AG10803 (cell line): ENCODE measurements at places on chromosomes 3 and 15.

DNA sequence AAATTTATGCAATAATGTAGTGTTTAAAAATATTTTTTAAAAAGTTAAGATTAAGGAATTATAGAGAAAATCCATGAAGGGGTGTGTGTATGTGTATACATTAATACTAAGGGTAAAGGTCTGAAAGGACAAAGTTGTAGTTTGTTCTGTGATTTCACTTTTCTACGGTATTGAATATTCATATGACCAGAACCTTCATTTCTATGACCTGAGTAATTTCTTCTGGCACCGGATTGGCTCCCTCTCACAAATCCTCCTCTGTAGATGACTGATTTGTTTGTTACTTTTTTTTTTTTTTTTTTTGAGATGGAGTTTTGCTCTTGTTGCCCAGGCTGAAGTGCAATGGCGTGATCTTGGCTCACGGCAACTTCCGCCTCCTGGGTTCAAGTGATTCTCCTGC lies 20.9 kb downstream of the GMPS start:
- no peak for DNase-seq

DNA sequence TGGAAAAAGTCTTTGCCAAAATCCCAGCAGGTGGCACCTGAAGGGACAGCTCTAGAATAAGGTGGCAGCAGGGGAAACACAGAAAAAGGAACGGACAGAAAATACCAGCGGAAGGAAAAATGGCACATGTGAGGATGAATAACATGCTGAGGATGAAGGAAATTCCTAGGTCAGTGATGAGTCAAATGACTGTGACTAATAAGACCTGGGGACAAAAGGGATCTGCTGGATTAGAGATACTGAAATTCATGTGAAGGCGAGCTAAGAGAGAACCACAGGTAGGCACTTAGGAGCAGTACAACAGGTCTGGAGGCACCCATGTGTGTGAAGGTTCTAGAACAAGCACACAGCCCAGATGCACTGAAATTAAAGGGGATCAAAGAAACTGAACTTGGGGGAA lies 482.5 kb downstream of the FOXP1 start:
- peak; percentile 73 for DNase-seq

GRCh38 chr3:53803816-53804695 lies 42.2 kb downstream of the CHDH start:
- no peak for DNase-seq

GRCh38 chr3:155494332-155494731 lies 200.8 kb upstream of the STRIT1 start:
- DNase-seq: no peak

GRCh38 chr3:149717391-149718056 lies 34.8 kb downstream of the COMMD2 start:
- DNase-seq: peak; percentile 81

- no peak for DNase-seq
Measured at GRCh38 chr3:52609316-52609815, 73.0 kb downstream of the UQCC5 start.

DNA sequence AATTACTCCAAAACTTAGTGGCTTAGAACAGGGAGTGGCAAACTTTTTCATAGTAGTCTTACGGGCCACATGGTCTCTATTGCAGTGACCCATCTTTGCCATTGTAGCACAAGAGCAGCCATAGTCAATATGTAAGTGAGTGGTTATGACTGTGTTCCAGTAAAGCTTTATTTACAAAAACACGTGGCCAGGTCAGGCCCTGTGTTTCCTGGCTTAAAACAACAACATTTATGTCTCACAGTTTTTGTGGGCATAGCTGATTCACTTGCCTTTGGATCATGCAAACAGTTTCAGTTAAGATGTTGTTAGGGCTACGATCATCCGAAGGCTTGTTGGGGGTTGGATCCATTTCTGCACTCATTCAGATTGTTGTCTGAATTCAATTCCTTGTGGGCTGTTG lies 103.8 kb downstream of the CHCHD6 start:
- no peak for DNase-seq

GRCh38 chr3:194109192-194109863 lies 26.6 kb upstream of the HES1 start:
- no peak for DNase-seq

- no peak for DNase-seq
Measured at GRCh38 chr15:93239993-93240392, 151.0 kb upstream of the RGMA start.

DNA sequence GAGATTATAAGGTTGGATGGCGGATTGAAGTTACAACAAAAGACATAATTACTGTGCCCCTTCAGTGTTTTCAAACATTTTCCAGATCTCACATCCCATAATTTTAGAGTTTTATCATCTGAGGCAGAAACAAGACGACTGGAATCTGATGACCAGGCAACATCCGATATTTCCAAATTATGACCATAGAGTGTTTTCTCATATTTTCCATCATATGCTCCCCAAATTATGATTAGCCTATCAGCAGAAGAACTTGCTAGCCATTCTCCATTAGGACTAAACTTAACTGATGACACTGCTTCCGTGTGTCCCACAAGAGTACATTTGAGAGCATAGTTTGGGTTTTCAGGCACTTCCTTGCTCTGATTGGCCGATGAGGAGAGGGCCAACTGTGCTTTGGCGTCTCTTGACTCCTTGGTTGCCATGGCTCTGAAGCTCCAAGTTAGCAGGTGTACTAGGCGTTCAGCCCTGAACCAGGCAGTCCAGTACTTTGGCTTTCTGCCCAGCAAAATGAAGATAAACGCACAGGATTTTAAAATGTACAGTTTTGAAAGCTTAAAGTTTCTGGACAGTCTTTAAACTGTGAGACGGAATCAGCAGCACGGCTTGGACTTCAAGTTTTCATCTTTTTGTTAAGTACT lies 638 bp downstream of the WDR5B start:
- DNase-seq: peak; percentile 34

- peak; percentile 46 for DNase-seq
Measured at GRCh38 chr3:23751212-23751723, 54.5 kb upstream of the UBE2E1 start.

GRCh38 chr3:60055765-60056164 lies 1005.9 kb upstream of the CFAP20DC start:
- DNase-seq: no peak

- DNase-seq: no peak
Measured at GRCh38 chr3:41204369-41204768, 5.1 kb downstream of the CTNNB1 start.

- DNase-seq: no peak
Measured at GRCh38 chr3:185981621-185982020, 43.8 kb upstream of the TRA2B start.

DNA sequence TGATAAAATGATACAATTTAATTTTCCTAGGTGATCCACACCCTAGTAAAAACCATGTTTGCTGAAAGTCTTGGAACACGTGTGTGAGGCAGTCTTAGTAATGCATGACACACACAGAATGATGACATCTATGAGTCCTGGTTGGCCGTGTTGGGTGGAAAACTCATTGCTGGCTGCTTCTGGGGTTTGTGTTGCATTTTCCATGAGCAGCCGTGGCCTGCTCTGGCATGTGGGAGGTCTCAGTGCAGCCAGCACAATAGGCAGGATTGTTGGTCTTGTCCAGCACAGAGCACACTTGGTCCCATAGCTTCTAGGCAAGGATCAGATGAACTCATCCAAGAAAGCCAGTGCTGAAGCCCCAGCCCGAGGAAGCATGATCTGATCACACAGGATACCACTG lies 172.8 kb upstream of the UBE3A start:
- DNase-seq: peak; percentile 27

GRCh38 chr3:127458696-127459604 lies 131.6 kb downstream of the TPRA1 start:
- DNase-seq: no peak

DNA sequence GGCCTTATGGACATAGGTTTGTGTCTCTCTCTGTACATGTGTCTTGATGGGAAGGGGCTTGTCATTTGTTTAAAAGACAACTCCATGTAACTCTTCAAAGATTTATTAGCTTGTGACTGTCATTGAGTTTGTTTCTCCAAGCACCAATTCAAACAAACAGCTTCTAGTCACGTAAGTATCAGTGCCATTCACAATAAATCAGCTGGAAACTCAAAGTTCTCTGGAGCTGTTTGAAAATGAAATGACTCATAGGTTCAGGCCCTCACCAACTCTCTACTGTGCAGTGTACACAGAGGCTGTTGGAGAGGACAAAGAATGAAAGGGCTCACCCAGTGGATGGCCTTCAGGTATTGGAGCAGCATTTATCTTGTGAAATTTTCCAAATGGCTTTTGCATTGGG lies 476.3 kb downstream of the AGBL1 start:
- DNase-seq: no peak

GRCh38 chr3:22587446-22587845 lies 615.7 kb upstream of the UBE2E2 start:
- no peak for DNase-seq

GRCh38 chr15:78197632-78198031 lies 36.7 kb downstream of the ACSBG1 start:
- no peak for DNase-seq

- no peak for DNase-seq
Measured at GRCh38 chr3:13594991-13595421, 46.1 kb downstream of the FBLN2 start.

DNA sequence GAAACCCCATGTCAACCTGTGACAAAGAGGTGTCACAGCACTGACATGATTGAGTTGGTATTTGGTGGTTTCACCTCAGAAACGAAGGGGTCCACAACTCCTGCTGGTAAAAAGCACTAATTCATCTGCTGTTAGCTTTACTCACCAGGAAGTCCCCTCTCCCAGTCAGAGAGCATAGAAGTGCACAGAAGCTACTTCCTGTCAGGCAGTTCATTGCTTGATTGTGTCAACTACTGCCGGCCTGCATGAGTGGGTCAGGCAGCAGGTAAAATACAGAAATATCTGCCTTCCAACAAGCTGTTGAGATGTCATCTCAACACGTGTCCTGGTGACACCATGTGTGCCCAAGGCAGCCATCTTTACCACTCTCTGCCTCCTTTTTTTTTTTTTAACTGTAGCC lies 596.6 kb upstream of the NR2F2 start:
- DNase-seq: no peak

- DNase-seq: no peak
Measured at GRCh38 chr3:187759601-187760000, 14.3 kb upstream of the BCL6 start.

DNA sequence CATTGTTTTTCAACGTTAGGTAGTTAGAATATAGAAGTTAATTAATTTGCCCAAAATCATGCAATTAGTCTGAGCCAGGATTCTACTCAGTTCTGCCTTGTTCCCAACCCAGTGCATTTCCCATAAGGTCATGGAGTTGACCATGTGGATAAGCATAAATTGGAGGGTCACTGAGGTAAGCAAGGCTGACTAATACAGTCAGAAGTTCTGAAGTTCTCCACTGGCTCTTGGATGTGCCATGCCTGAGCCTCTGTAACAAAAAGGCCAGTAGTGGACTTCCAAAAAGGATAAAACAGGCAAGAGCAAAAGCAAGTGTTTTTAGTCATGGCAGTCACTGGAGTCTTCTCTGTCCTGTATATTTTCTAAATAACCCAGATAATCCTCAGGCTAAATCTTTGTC lies 124.4 kb upstream of the PHLDB2 start:
- no peak for DNase-seq

GRCh38 chr3:175619369-175619768 lies 760.2 kb downstream of the NAALADL2 start:
- no peak for DNase-seq

DNA sequence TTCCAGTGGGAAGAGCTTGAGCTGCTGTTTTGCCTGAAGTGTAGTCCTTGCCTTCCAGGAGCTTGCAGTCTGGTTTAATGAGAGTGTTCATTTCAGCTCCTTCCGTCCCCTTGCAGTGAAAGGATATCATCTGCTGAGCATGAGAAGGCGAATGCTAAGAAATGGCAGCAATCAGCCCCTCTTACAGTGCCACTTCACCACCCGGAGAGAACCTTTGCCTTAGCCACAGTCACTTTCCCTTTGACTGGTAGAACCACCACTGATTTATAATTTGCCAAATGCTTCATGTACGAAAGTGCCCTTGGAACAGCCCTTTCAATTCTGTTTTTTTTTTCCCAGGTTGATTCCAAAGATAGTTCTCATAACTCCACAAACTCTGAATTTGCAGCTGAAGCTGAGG lies 11.5 kb downstream of the TATDN2 start:
- no peak for DNase-seq

- DNase-seq: no peak
Measured at GRCh38 chr15:79046691-79047404, 43.7 kb downstream of the RASGRF1 start.

DNA sequence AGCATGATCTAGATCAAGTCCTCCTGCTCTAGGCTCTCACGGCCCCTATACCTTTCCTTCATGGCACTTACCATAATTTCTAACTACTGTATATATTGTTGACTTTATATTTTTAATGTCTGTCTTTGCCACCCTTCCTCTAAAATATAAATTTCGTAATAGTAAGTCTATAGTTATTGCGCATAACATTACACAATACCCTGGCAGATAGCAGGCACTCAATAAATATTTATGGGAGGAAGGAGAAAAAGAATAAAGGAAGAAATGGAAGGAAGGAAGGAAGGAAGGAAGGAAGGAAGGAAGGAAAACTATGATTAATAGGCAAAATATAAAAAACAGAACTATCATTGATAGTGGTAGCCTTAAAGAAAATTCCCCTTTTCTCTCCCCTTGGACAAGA lies 190.3 kb upstream of the LMCD1 start:
- no peak for DNase-seq

DNA sequence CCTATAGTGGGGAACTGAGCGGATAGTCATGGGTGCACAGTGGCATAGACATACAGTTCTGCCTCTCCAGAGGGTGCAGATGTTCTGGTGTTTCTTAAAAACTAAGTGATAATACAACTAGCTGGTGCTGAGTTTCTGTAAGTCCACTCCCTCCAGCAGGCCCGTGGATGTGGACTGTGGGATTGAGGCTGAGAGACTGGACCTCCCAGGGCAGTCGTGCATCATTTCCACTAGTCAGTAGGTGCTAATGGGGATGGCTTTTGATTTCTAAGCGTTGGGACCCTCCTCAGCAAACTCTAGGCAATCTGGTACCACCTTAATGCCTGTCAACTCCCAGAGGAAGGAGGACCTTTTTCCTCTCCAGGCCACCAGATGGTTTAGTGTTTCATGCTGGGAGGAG lies 27.3 kb upstream of the TIMP4 start:
- DNase-seq: no peak

DNA sequence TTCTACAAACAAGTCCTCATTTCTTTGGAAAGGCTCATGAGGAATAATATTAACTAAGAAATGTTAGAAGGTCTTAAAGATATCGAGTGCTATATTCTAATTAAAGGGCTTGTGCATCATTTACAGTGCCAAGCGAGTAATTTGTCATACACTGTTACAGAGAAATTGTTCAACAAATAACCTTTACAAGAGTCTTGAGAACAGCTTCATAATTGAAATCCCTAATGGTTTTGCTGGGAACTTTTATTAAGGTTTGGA lies 209.5 kb downstream of the MECOM start:
- no peak for DNase-seq

DNA sequence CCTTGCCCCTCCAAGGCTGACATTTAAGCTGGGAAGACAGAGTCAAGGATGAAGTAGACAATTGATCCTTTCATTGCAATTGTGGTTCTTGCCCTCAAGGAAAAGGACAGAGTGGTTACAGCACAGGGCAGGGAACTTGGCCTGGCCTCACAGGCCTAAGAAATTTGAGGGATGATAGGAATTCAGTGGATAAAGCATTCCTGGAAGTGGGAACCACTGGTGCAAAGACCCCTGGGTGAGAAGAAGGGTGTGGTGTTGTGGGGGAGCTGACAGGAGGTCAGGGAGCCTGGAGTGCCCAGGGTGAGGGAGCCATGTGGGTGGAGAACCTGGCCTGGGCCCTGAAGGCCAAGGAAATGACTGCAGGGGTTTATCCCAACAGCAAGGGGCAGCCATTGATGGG lies 287.4 kb downstream of the UACA start:
- DNase-seq: no peak
